HEK293T (cell line): ENCODE measurements at places on chromosomes 5 and 9.

DNA sequence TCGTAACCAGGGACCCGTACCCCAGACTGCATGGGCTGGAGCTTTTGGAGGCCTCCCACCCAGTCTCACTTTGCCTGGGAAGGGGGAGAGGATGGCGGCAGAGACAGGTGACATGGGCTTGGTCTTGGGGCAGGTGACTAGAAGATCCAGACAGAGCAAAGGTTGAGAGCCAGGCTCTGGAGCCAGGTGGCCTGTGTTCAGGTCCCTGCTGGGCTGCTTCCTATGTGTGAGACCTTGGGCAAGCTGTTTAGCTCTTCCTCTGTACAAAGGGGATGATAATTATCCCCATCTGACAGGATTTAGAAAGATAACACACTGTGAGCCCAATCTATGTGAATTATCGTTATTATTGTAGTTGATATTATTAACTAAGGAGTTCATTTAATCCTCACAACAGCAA is 16.1 kb upstream of the NDST1 start:
- DNase-seq = no peak

DNA sequence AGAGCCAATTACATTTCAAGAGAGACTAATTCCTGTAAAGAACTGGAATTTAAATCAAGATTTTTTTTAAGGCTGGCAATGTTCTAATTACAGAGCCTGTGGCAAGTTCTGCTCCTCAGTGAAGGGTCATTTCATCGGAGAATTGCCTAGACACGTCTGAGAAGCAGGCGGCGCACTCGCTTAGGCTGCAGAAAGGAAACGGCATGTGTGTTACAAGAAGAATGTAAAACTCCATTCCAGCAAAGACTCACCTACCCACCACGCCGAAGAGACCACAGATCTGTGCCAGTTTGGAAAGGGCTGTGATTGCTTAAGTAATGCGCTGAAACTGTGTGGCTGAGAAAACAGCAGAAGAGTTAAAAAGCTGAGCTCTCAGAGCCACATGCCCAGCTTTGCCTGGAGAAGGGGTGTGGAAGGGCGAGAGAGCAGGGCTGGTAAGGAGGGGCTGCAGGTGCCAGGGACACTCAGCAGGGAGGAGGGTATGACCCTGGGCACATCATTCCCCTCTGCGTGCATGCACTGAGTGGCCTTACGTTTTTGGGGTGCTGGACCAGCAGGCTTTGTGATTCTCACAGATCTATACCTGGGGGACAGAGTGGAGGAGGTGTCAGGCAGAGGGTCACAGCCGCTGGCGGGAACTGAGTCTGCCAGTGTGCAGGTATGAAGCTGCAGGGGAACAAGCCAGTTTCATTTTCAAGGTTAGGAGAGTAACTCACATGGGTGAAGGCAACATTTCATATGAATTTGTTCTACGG is 17.8 kb upstream of the SLC25A51 start:
- no peak for DNase-seq

- DNase-seq = no peak
Measured at GRCh38 chr5:80780761-80781285, 126.0 kb upstream of the DHFR start.

GRCh38 chr5:78416677-78417425 is 56.4 kb downstream of the SCAMP1 start:
- DNase-seq = no peak

- no peak for DNase-seq
Measured at GRCh38 chr5:113119246-113119924, 142.8 kb downstream of the DCP2 start.

DNA sequence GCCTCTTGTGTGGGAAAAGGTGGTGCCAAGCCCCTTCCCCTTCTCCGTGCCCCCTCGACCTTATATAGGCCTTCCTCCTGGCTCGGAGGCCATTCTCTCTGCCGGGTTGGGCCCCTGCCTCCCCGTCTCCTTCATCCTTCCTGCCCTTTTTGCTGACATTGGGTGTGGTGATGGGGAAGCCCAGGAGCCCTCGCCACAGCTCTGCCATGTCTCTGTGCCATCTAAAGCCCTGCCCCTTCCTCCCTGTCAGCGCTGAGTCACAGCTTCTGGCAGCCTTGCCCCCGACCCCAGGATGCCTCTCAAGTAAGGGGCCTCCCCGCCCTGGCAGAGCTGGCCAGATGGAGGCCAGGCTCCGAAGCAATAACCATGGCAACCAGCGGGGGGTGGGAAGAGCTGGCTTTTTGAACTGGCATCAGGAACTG is 30.4 kb downstream of the JADE2 start:
- peak; percentile 33 for DNase-seq

GRCh38 chr5:35337340-35338156 is 107.3 kb upstream of the PRLR start:
- no peak for DNase-seq

DNA sequence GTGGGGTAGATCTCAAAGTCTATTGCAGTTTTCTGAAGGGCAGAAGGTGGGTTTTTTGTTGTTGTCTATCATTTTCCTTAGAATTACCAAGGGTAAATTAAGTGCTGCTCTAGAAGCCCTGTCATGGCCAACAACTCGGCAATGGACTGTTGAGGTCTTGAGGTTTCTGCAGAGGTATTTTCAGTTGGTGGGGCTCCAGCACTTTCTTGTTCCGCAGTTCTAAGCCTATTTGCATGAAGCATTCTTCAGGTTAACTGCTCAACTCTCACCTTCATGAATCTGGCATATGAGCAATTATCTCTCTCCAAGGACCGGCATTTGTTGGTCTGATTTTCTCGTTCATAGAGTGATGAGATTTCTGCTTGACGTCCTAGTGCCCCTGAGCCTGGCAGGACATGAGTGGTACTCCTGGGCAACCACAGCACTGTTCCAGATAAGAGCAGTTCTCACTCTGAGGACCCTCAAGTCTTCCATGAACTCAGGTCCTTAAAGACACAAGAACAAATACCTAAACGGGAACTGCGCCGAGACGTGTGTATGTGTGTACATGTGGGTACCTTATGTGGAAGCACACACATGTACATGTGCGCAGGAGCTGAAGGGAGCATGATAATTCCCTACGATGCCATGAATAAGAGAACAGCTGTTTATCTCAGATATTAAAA is 544.5 kb downstream of the CSNK1G3 start:
- DNase-seq = no peak

DNA sequence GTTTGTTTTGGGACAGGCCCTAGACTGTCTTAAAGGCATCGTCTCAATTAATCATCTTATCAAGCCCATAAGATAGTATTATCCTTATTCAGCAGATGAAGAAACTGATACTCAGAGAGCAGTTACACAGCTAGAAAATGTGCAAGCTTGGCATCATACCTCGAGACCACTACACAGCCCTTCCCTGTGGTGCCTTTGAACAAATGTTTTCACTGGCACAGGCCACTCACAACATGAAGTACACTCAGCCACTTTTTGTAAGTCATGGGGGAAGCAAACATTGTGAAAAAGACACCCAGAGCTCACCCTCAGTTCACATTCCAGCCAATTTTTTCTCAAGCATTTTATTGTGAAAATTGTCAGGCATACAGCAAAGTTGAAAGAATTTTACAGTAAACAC is 122.5 kb downstream of the WDR41 start:
- DNase-seq = no peak

- no peak for DNase-seq
Measured at GRCh38 chr5:173505634-173506033, 110.8 kb downstream of the BOD1 start.

DNA sequence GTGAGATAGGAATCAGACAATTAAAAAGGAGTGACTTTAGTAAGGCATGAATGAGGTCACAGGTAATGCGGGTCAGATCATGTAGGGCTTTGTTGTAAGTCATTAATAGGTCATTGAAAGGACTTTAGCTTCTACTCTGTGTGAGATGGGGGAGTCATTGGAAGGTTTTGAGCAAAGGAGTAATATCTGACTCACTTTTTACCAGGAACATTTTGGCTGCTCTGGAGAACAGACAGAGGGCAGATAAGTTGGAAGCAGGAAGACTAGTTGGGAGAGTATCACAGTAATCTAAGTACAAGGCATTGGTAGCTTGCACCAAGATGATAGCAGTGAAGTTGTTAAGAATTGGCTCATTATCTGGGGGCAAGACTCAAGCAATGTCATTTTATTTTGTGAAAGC is 37.4 kb downstream of the KIF2A start:
- DNase-seq = no peak

- DNase-seq = no peak
Measured at GRCh38 chr9:12814877-12815237, 40.0 kb downstream of the LURAP1L start.

GRCh38 chr5:5344606-5345005 is 77.9 kb upstream of the ICE1 start:
- DNase-seq = no peak

- DNase-seq = no peak
Measured at GRCh38 chr5:177428574-177429217, 2.2 kb downstream of the GRK6 start.

DNA sequence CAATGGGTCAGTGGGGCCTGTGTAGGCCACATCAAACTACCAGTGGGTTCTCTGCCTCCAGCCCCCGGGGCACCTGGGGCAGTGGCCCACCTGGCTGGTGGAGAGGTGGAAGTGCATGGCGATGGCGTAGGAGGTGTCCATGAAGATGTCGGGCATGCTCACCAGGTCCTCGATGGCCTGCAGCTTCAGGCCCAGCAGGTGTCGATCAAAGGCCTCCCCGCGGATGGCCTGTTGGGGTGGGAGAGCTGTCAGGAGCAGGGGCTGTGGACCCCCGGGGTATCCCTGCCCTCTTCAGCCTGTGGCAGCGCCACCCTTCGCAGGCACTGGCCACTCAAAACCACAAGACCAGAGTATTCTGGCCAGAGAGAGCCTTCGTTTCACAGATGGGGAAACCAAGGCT is 14.7 kb downstream of the CRAT start:
- DNase-seq = no peak

- DNase-seq = no peak
Measured at GRCh38 chr9:101038488-101038887, 10.0 kb downstream of the PLPPR1 start.

DNA sequence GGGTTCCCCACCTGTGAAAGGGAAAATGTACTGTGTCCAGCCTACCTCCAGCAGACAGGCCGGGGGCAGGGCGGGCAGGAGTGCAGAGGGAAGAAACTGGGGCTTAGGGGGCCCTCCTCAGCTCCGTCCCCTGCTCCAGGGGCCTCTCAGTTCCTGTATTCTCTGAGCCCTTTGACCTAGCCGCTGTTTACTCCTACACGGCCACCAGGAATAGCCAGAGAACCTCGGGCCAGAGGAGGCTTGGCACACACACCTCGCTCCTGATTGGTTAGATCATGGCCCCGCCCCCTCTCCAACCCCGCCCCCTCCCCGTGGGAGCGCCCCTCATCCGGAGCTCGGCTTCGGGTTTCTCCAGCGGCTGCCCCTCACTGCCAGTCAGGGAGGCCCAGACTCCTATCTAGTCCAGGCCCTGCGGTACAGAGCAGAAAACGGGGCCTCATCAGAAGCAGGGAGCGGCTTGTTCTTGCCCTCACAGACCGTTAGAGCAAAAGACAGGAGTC is 2.2 kb downstream of the ST6GALNAC6 start:
- DNase-seq = peak; percentile 81

DNA sequence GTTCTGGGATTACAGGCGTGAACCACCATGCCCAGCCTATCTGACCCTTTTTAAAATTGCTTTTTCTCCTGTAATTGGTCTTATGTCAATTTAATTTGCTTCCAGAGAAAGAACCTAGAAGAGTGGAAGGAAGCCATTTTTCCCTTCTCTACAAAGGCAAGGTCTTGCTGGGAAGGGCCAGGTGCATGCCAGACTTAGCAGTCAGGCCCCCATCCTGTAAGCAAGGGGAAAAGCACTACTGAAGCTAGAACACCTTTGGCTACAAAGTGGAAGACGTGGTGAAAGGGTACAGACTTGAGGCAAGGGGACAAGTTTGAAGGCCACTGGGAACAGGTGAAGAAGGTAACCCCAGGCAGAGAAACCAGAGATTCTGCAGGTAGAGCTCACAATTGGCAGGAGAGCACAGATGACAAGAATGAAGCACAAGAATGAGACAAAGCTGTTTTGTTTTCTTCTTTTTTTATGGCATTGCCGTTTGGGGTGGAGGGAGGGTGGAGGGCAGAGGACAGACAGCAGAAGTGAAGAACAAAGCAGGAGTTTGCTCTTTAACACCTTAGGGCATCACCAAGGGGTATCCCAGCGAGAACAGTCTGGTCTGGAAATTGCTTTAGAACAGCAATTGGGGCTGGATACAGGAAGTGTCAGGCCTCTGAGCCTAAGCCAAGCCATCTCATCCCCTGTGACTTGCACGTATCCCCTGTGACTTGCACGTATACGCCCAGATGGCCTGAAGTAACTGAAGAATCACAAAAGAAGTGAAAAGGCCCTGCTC is 72.9 kb downstream of the SERINC5 start:
- DNase-seq = no peak

- no peak for DNase-seq
Measured at GRCh38 chr9:77794985-77795384, 146.9 kb upstream of the GNA14 start.

- DNase-seq = no peak
Measured at GRCh38 chr9:132582276-132582785, at the start of gene BARHL1. BARHL1 (plus strand) TSS chr9:132582606; CDS start chr9:132582798, 192 bp downstream.

DNA sequence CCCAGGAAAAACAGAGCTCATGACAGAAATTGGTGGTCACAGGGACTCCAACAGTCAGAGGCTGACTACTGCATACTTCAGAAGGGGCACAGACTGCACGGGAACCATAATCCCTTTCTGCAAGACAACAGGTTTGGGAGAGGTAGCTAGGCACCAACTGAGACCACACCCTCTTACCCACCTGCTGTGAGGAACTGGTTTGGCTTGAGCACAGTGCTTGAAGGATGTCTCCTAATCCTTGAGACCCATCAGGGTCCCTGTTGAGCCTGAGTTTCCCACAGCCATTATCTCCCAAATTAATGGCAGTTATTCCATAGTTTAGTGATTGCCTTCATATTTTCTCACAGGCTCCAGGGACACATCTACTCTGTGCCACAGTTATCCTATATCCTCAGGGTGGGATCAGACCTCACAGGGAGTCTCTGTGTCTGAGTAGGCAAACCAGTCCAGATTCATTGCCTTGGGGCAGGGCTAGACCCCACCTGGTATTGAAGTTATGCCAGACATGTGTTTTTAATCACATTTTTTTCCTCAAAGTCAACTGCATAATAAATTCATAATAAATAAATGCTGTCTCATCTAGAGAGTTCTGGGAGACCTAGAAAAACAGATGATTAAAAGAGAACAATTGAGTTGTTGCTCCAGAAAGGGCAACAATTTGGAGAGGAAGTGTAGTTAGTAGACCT is 9.3 kb upstream of the CAST start:
- DNase-seq = no peak

DNA sequence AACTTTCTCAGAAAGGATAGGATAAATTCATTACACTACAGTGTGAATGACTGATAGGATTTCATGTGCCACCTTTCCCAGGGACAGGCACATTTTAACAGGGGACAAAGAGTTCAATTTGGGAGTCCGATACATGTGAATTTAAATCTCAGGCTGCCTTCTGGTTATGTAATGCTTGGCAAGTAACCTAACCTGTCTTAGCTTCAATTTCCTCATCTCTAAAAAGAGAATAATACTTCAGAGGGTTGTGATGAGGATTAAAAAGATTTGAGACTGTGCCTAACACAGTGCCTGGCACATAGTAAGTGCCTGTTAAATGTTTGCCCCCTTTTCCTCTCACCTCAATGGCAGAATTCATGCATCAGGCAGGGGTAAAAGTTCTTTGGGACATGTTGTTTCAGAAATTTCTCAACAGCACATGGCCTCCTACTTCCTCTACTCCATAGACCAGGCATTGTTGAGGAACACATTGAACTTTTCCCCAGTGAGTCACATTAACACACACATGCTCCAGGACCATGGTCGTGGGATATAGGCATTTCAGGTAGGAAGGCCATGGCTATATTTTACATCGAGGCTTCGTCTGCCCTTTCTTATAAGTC is 94.6 kb upstream of the EGFLAM start:
- no peak for DNase-seq
